ENCODE measurements at places on chromosomes 4 and X.
A peak's percentile ranks its signal among the peaks of the same experiment; 100 is the strongest.

DNA sequence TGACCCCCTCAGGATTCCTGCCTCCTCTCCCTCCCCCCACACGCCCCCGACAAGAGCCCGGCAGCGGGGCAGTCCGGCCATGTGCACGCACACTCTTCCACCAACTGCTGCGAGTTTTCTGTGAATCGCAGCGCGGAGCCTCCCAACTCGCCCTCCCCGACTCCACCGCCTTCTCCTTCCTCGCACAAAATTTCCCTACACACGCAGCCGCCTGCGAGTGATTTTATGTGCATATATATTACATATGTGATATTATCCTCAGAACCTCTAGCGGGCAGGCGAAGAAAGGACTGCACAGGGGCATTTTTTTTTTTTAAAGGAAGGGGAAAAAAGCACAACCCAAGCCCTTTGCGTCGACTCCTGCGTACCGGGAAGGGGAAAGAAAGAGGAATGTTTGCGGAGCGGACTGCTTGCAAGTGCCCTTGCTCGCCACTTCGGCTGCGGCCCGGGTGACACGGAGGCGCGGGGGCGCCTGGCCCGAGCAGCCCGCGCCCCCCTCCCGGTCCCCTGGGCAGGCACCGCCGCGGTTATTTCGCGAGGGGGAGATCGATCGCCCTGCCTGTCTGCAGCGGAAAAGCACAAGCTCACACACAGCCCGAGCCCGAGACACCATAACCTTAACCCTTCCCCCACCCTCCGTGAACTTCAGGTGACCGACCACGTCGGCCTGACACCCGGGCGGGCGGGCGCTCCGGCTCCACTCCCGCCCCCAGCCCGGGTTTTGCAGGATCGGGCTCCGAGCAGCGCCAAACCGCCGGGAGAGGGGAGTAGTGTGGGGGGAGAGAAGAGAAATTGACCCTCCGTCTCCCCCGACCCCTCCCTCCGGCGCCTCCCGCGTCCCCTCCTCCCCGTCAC, 2.3 kb downstream of the ZNF827 start:
- peaks cover 28% of the 10 kb centered on the region for H3K4me1 ChIP-seq
- no peaks in the 10 kb centered on the region for H3K27me3 ChIP-seq
- peak; percentile 92 for DNase-seq
- H3K27ac ChIP-seq, result peak overlapping the region; percentile 98
- H3K36me3 ChIP-seq, result no peaks in the 10 kb centered on the region

DNA sequence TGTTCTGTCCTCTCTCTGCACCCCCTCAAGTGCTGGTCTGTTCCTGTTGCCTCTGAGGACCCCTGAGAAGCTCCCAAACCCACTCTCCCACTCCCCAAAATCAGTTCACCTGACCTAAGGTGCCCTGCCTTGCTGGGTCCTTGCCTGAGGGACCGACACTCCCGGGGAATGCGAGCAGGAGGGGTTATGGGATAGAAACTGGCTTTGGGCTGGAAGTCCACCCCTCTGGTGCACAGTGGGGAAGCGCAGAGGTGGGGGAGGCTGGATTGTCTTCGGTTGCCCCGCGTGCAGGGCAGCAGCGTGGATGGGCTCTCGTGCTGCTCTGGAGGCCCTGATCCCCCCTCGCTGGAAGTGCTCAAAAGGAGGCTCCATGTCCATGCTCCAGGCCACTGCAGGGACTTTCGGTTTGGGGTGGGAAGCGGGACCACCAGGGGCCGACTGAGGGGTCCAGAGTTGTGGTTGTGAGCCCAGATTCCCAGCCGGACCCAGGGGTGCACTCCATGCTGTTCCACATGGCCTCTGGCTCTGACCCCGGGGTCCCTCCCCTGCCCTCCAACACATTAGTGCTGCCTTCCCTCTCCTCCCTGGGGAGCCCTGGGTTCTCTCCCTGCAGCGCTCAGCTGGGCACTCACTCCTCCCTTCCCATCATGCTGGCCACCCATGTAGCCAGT, 7.6 kb downstream of the SORCS2 start:
- no peak overlapping the region for H3K27ac ChIP-seq
- H3K36me3 ChIP-seq, result no peaks in the 10 kb centered on the region
- peak; percentile 54 for DNase-seq
- H3K4me3 ChIP-seq, result no peak overlapping the region
- no peaks in the 10 kb centered on the region for H3K27me3 ChIP-seq

- no peak overlapping the region for H3K4me3 ChIP-seq
- H3K4me1 ChIP-seq, result no peaks in the 10 kb centered on the region
- no peaks in the 10 kb centered on the region for H3K27me3 ChIP-seq
Measured at GRCh38 chr4:8364141-8364540, 76.4 kb downstream of the ACOX3 start.

GRCh38 chrX:47958761-47959342, 44.9 kb downstream of the ZNF182 start:
- H3K27ac ChIP-seq, result no peak overlapping the region
- H3K27me3 ChIP-seq, result no peaks in the 10 kb centered on the region
- no peaks in the 10 kb centered on the region for H3K36me3 ChIP-seq

- H3K27me3 ChIP-seq, result no peaks in the 10 kb centered on the region
- no peak for DNase-seq
- no peak overlapping the region for H3K27ac ChIP-seq
- peaks cover 12% of the 10 kb centered on the region for H3K4me1 ChIP-seq
Measured at GRCh38 chrX:153600032-153600373, 1.1 kb upstream of the CCNQ start.

DNA sequence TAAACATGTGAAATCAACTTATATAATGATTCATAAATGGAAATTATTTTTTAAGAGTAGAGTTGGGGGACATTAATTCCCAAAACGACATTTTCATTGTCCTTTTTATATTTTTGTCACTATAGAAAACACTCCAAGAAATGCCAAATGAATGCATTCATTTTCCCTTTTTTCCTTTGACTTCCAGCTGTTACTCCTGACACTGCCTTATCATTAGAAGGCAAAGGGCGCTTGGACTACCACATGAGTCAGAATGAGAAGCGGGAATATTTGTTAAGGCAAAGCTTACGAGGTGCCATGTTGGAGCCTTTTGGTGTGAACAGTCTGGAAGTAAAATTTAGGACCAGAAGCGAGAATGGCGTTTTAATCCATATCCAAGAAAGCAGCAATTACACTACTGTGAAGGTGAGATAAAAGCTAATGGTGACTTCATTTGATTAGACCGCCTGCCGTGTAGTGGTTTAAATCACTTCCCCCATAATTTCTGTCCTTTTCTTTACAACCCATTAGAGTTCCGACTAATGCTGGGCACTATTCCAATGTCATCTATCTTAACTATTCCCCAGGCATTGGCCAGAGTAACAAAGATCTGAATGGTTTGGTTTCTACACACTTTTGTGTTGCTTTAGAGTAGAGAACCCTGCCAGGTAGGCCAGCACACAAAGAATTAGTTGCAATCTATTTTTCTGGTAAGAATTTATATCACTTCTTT, 166.7 kb downstream of the FAT4 start:
- H3K4me1 ChIP-seq, result no peaks in the 10 kb centered on the region
- H3K27ac ChIP-seq, result no peak overlapping the region
- H3K4me3 ChIP-seq, result no peak overlapping the region
- no peak for DNase-seq

GRCh38 chr4:176622251-176622948, 170.3 kb downstream of the VEGFC start:
- H3K4me3 ChIP-seq, result no peak overlapping the region
- no peaks in the 10 kb centered on the region for H3K36me3 ChIP-seq
- no peaks in the 10 kb centered on the region for H3K4me1 ChIP-seq

- no peak overlapping the region for H3K4me3 ChIP-seq
- H3K27ac ChIP-seq, result no peak overlapping the region
- no peaks in the 10 kb centered on the region for H3K36me3 ChIP-seq
- H3K4me1 ChIP-seq, result no peaks in the 10 kb centered on the region
- no peaks in the 10 kb centered on the region for H3K27me3 ChIP-seq
Measured at GRCh38 chr4:153741541-153741940, 18.3 kb downstream of the RNF175 start.

GRCh38 chrX:140762061-140762460, 52.5 kb downstream of the LINC00632 start:
- peaks cover 8% of the 10 kb centered on the region for H3K27me3 ChIP-seq
- no peak overlapping the region for H3K4me3 ChIP-seq
- DNase-seq, result peak; percentile 41

DNA sequence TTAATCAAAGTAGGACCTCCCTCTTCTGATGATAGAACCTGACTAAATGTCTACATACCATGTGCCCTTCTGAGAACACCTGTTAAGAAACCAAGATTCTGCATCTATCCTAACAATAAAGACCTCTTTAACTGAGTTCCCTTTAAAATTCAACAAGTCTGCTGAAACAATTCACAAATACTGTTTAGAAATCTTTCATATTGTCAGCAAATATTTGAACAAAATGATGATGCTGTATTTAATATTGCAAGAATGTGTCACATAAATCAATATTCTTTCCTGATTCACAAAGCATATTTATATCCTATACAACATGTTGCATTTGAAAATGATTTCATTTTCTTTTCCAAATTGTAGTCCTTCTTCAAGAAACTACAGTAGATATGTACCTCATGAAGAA, 59.6 kb upstream of the BMPR1B start:
- H3K36me3 ChIP-seq, result no peaks in the 10 kb centered on the region
- H3K27me3 ChIP-seq, result no peaks in the 10 kb centered on the region
- no peak overlapping the region for H3K27ac ChIP-seq
- no peaks in the 10 kb centered on the region for H3K4me1 ChIP-seq
- no peak for DNase-seq

- no peak overlapping the region for H3K4me3 ChIP-seq
- H3K27ac ChIP-seq, result no peak overlapping the region
- no peak for DNase-seq
- peaks cover 2% of the 10 kb centered on the region for H3K4me1 ChIP-seq
- H3K36me3 ChIP-seq, result no peaks in the 10 kb centered on the region
Measured at GRCh38 chrX:115584696-115585095, 23.7 kb downstream of the PLS3 start.

GRCh38 chr4:38015886-38016515, 55.8 kb downstream of the PTTG2 start:
- peaks cover 18% of the 10 kb centered on the region for H3K4me1 ChIP-seq
- H3K4me3 ChIP-seq, result no peak overlapping the region
- peak overlapping the region; percentile 32 for H3K27ac ChIP-seq
- no peaks in the 10 kb centered on the region for H3K36me3 ChIP-seq
- DNase-seq, result no peak

DNA sequence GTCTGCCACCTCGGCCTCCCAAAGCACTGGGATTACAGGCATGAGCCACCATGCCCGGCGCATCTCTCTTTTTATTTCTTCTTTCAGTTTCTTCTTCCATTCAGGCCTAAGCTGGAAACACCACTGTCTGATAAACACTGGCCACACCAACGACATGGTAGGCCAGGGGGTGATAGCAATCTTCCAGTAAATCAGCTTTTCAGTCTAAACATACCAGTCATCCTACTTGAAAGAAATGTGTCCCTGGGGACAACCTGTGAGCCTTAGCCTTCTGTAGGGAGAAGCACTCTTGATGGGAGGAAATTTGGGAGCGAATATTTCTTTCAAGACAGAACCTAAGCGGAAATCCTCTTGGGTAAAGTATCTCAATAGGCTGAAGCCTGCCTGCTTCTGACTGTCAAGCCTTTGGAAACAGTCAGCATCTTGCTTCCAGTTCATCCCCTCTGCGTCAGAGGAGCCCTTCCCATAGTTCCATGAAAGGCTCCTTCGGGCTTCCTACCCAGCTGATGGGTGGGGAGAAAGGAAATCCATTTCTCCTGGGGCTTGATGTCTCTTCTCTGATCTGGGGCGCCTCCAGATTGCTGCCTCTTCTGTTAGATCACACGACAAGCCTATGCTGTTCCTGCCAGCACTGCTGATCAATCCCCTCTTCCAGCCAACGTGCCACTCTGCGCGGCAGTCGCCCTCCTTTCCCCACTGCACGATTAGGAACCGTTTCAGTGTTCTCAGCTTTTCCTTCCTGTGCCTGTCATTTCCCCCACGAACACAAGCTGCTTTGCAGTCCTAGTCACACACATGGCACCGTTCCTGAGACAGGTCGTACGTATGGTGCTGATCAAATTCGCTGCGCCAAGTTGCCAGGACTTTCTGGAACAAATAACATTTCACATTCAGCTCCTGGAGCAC, 49.5 kb upstream of the CBR4 start:
- H3K27me3 ChIP-seq, result no peaks in the 10 kb centered on the region
- H3K4me3 ChIP-seq, result no peak overlapping the region
- no peak for DNase-seq
- H3K4me1 ChIP-seq, result peaks cover 2% of the 10 kb centered on the region
- peak overlapping the region; percentile 29 for H3K27ac ChIP-seq
- no peaks in the 10 kb centered on the region for H3K36me3 ChIP-seq

GRCh38 chr4:82043809-82044137, 330.0 kb downstream of the HNRNPD start:
- H3K27me3 ChIP-seq, result no peaks in the 10 kb centered on the region
- peak; percentile 18 for DNase-seq
- no peak overlapping the region for H3K27ac ChIP-seq

- no peak for DNase-seq
- H3K36me3 ChIP-seq, result no peaks in the 10 kb centered on the region
- no peaks in the 10 kb centered on the region for H3K4me1 ChIP-seq
- no peak overlapping the region for H3K27ac ChIP-seq
- no peak overlapping the region for H3K4me3 ChIP-seq
Measured at GRCh38 chrX:135006187-135006586, 15.4 kb downstream of the SMIM10 start.

DNA sequence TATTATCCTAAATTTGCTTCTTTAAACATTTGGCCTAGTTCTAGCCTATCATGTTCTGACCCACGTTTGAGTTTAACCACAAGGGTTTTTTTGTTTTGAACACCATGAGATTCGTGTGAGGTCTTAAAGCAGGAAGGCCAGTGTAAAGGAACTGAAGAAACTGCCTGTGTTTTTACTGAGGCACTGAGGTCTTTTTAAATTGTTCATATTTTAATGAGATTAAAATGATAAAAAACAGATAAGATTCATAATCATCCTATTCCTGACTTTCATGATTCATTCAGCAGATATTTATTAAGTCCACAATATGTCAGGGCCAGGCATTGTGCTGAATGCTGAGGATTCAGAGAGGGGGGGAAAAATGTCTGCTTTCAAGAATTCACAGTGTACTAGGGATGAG, 3.2 kb downstream of the RPS6KA3 start:
- H3K4me3 ChIP-seq, result no peak overlapping the region
- H3K27me3 ChIP-seq, result peaks cover 6% of the 10 kb centered on the region
- no peaks in the 10 kb centered on the region for H3K4me1 ChIP-seq
- no peak for DNase-seq
- no peaks in the 10 kb centered on the region for H3K36me3 ChIP-seq

GRCh38 chr4:151887031-151887815, 126.4 kb upstream of the GATB start:
- H3K27ac ChIP-seq, result no peak overlapping the region
- no peak for DNase-seq
- no peaks in the 10 kb centered on the region for H3K4me1 ChIP-seq
- H3K4me3 ChIP-seq, result no peak overlapping the region
- no peaks in the 10 kb centered on the region for H3K36me3 ChIP-seq

DNA sequence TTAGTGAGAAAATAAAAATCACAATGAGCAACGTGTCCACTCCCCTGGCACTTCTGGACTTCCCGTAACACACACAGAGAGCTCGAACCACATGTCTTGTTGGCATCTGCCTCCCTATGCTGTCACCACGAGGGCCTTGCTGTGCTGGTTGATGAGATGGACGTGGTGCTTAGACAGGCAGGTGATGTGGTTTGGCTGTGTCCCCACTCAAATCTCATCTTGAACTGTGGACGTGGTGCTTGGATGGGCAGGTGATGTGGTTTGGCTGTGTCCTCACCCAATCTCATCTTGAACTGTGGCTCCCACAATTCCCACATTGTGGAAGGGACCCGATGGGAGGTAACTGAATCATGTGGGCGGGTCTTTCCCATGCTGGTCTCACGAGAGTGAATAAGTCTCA, 40.0 kb downstream of the FGFRL1 start:
- H3K27me3 ChIP-seq, result peaks cover 10% of the 10 kb centered on the region
- H3K4me1 ChIP-seq, result no peaks in the 10 kb centered on the region
- H3K36me3 ChIP-seq, result no peaks in the 10 kb centered on the region
- H3K27ac ChIP-seq, result no peak overlapping the region
- H3K4me3 ChIP-seq, result no peak overlapping the region

Data from kidney (tissue), 22 donors.